Stimulated activated CD8-positive, alpha-beta memory T cell treated with anti-CD3 and anti-CD28 coated beads, Interleukin-2, amount 100 ng/mL, for 1 hour (primary cell): ENCODE measurements at places on chromosomes 16 and 17.

GRCh38 chr16:75304521-75305363, 53.3 kb upstream of the BCAR1 start:
- DNase-seq, result no peak

GRCh38 chr16:49194537-49195236, 87.0 kb downstream of the CBLN1 start:
- DNase-seq, result no peak

GRCh38 chr16:10751291-10751697, 7.7 kb downstream of the NUBP1 start:
- no peak for DNase-seq

- DNase-seq, result no peak
Measured at GRCh38 chr17:50484386-50485155, 5.9 kb downstream of the RSAD1 start.

DNA sequence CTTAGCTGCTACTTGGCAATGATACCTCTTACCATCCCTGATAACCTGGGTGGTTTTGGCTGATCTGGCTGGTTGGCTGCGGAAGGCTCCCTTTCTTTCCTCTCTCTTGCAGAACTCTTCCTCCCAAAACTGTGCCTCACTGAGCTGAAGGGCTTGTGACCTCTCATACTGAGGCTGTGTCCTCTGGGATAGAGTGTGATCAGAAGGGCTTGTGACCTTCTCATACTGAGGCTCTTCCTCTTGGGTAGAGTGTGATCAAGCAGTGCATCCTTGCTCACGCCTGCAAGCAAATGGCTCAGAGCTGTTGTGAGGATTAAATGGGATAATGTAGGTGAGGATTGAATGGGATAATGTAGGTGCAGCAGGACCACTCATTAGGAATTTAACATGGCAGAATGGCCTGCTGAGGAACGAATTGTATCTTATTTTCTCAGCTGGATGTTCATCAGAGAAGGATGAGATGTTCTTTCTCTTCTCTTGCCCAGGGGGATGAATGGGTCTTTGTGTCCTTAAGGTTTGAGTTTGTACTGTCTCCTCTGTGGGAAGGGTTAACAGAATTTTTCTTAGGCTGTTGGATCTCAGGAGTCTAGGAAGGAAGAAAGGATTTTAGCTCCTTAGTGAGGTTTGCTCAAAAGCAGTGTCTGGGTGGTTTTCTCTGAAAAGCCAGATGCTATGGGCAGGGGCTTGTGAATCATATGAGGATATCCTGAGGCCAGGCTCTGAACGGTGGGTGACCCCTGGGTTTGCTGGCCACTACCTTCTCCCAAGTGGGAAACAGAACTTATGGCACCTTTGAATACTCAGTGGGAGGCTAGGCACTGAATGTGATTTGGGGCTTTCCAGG, 130.0 kb upstream of the HS3ST2 start:
- no peak for DNase-seq

DNA sequence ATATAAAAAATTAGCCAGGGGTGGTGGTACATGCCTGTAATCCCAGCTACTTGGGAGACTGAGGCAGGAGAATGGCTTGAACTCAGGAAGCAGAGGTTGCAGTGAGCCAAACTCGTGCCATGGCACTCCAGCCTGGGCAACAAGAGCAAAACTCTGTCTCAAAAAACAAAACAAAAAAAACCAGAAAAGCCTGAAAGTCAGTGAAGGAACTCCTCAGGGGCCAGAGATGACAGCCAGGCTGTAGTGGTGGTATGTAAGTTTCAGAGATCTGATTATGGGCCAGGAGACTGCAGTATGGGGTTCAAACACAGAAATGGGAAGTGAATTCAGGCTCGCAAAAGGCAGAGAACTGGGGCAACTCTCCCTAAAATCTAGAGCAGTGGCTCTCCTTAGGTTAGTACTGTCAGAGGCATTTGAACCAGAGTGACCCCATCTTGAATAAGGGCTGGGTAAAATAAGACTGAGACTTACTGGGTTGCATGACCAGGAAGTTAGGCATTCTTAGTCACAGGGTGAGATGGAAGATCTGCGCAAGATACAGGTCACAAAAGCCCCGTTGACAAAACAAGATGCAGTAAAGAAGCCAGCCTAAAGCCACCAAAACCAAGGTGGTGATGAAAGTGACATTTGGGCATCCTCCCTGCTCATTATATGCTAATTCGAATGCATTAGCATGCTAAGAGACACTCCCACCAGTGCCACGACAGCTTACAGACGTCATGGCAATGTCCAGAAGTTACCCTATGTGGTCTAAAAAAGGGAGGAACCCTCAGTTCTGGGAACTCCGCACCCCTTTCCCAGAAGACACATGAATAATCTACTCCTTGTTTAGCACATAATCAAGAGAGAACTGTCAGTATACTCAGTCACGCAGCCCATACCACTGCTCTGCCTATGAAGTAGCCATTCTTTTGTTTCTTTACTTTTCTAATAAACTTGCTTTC, 120.2 kb upstream of the XYLT1 start:
- no peak for DNase-seq
